ENCODE measurements at places on chromosomes 12 and 14. TPM values are rescaled to one million over a fixed set of nuclear protein-coding genes. Genes with fewer than 3 reads are reported as not detected.

The CPNE8 gene
- total RNA-seq: 14.8 TPM

The REP15 gene
- total RNA-seq: 0.95 TPM

The SRGAP1 gene
- 13.5 TPM for total RNA-seq

The SRSF9 gene
- 134 TPM for total RNA-seq

The MGP gene
- total RNA-seq: 223 TPM

The CARMIL3 gene
- 1.6 TPM for total RNA-seq

The TSPAN19 gene
- total RNA-seq: not detected

The CLEC6A gene
- total RNA-seq: not detected

The LBHD2 gene
- 0.60 TPM for total RNA-seq

The SPIC gene
- not detected for total RNA-seq

The DBX2 gene
- total RNA-seq: not detected

The KRT74 gene
- total RNA-seq: not detected

GRCh38 chr14:52012635-52013034, 23.3 kb downstream of the RTRAF start:
- DNase-seq: no peak

DNA sequence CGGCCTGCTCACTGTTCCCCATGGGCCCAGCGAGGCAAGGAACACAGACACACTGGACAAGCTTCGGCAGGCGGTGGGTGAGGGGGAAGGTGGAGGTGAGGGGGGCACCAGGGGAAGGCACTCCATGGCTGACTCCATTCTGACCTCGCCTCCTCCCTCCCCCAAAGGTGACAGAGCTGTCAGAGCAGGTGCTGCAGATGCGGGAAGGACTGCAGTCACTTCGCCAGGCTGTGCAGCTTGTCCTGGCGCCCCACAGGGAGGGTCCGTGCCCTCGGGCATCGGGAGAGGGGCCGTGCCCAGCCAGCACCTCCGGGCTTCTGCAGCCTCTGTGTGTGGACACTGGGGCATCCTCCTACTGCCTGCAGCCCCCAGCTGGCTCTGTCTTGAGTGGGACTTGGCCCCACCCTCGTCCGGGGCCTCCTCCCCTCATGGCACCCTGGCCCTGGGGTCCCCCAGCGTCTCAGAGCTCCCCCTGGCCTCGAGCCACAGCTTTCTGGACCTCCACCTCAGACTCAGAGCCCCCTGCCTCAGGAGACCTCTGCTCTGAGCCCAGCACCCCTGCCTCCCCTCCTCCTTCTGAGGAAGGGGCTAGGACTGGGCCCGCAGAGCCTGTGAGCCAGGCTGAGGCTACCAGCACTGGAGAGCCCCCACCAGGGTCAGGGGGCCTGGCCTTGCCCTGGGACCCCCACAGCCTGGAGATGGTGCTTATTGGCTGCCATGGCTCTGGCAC, 10.6 kb downstream of the MCRS1 start:
- DNase-seq: no peak

GRCh38 chr12:118982984-118983761, 1.8 kb downstream of the SRRM4 start:
- DNase-seq: no peak

- DNase-seq: no peak
These were observed 66.5 kb downstream of the DAD1 start for GRCh38 chr14:22522466-22522957.

- no peak for DNase-seq
These were observed 4.5 kb downstream of the RPS26 start for GRCh38 chr12:56046027-56046780.

DNA sequence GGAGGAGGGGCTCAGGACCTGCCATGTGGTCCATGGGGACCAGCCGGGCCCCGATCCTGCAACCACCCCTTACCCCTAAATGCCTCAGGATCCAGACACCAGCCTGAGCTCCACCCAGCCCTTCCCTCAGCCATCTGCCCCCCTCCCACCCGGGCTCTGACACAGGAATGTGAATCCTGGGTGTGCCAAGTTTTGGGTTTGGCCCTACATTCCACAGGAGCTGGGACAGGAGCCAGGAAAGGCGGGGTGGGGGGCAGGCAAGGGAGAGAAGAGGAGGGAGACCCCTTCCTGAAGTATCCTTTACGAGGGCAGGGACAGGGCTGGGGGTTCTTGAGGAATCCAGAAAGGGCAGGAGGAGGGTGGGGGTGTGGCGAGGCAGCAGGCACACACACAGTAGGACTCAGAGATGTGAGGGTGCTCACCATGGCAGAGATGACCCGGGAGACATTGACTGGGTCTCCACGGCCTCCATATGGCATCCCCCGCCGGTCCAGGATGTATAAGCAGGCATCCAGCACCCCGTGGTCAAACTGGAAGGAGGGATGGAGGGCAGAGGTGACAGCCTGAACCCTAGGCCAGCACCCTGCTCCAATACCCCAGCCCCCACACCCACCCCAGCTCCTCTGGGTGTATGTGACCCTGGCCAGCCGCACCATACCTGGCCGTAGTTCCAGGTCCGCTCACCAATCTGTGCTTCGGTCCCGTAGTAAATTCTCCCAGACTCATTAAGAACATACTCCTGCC, 3.5 kb downstream of the TGM1 start:
- DNase-seq: no peak

DNA sequence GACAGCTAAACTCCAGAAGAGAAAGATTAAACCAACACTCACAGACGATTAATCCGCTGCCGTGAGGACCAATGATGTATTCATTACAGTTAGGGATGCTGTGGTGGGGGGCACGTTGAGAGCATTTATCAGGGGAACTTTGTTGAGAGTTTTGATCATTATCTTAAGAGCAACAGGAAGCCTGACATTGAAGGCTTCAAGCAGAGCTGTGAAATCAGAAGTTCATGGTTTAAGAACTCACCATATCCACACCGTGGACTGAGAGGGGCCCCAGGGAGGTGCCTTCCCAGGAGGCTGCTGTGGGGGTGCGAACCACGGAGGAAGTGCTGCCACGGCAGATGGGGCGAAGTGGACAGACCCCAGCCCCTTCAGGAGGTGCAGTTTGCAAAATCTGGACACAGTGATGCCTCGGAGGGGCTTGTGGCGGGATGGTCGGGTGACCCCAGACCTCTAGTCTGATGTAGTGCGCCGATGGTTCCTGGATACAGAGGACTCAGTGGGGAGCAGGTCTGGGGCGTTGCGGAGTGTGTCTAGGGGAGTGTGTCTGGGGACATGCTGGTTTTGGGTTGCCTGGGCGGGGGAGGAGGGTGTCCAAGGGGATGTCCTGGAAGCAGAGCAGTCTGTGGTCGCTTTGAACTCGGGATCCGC, 73.0 kb downstream of the DIO3 start:
- DNase-seq: no peak

DNA sequence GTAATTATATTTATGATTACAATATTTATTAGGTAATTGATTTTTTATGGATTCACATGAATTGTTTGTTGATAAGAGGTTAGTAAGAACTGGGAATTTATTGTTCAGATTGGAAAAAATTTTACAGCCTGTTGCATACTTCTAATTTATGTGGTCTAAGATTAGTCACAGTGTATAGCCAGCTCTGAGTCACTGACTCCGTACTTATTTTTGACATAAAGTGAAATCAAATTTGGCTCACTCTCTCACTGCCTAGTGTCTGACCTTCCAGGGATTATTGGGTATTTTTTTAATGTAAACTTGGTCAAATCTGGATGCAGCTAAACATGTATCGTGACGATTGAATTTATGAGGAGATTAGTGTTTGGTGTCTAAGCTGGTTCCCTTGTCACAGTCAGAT, 109.3 kb downstream of the PTPRQ start:
- DNase-seq: no peak

GRCh38 chr12:105378911-105379310, 48.4 kb downstream of the C12orf75 start:
- no peak for DNase-seq

DNA sequence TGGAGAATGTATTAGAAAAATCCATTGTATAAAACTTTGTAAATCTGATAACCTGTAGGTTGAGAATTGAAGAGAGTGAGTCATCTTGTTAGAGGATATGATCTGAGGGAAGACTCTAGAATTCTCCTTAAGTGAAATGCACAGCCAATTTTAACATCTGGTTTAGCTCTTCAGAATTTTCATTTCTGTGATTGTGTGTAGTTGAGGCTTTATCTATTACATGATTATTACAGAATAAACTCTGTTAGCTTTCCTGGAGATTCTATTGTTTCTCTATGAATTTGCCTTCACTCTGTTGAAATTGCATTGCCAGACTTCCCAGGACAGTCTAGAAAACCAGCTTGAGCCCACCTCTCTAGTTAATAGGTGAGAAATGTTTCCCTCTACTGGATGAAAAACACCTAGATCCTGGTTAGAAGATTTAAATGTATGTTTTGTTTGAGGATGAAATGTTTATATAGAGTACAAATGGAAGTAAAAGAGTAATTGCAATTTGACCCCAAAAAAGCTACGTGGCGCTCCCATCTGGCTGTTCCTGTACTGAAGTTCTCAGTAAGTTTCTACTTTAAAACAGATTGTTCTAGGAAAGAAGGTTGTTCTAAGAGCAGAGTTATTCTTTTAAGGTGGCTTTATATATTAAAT, 2.9 kb downstream of the NUDT4 start:
- DNase-seq: no peak

- DNase-seq: no peak
These were observed 226.2 kb downstream of the NUBPL start for GRCh38 chr14:31787377-31787776.

DNA sequence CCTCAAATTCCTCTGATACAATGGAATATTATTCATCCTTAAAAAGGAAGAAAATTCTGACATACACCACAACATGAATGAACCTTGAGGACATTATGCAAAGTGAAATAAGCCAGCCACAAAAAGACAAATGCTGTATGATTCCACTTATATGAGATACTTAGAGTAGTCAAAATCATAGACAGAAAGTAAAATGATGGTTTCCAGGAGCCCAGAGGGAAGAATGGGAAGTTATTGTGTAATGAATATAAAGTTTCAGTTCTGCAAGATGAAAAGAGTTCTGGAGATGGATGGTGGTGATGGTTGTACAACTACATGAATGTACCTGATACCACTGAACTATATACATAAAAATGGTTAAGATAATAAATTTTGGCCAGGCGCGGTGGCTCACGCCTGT, 18.3 kb downstream of the VWF start:
- DNase-seq: no peak

- no peak for DNase-seq
These were observed 5.3 kb downstream of the MYH7 start for GRCh38 chr14:23430016-23430722.

DNA sequence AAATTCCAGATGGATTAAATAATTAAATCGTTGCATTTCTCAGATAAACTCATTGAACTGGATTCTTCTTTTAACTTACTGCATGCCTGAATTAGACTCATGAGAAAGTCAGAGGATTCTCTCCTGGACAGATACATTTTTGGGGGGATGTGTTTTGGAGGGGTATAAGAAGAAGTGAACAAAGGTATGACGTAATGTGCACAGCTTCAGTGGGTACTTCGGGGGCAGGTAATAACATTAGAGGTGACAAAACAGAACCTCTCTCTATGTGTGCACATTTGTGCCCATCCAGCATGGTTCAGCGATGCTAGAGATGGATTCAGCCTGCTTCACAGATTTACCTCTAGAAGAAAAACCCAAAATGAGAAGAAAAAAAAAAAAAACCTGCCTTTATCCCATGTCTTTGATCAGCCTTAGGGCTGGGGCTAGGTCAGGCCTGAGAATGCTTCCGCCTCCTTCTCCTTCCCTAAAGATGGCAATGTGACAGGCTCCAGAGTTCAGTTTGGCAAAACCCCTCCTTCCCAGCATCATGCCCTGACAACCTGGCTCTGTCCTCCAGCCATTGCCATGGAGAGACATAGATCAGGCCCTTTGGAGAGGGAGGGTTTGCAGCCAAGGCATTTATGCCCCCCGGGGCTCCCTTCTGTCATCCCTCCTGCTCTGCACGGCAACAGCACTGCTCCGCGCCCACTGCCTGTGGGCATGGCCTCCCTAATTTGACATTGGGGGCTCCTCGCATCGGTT, 166.7 kb downstream of the KCNA5 start:
- DNase-seq: no peak

GRCh38 chr12:93664573-93665138, 12.5 kb upstream of the CRADD start:
- no peak for DNase-seq

GRCh38 chr12:77919450-77919849, 88.8 kb downstream of the NAV3 start:
- no peak for DNase-seq

All from mucosa of gallbladder (tissue), 1 donor.